ENCODE measurements at places on chromosomes 5 and 9.

- no peak for DNase-seq
Observed at GRCh38 chr5:170522211-170523141, 18.7 kb downstream of the KCNIP1 start.

DNA sequence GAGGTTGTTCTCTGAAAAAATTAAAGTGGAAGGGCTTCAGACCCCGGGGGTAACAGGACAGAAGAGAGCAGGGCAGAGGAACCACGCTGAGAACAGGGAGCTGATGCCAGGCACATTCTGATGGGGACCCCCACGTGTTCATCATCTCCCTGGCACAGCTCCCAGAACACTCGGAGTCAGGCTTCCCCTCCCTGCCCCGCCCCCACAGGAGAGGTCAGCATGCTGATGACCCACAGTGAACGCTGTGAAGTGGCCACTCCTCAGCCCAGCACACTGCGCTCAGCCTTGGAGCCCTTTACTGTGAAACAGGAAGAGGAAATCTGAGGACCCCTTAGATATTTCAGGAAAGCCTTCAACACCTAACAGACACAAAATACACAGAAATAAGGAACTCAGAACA lies 16.4 kb downstream of the RETREG1 start:
- no peak for DNase-seq

DNA sequence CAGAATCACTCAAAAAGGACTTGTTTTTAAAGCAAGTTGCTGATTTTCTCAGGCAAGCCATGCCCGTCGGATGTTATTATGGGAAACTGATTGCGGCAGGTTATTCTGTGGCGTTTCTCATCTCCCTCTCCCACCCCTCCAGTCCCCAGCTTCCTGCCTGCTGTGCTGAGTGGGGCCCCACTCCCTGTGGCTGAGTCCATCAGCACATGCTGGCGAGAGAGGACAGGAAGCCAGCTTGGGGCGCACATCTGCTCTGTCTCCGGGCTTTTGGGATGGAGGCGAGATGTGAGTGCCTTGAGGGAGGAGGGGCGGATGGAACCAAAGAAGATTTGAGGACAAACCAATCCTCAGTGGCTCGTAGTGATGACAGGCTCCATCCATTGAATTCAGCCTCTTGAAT lies 108.0 kb downstream of the DAPK1 start:
- no peak for DNase-seq

DNA sequence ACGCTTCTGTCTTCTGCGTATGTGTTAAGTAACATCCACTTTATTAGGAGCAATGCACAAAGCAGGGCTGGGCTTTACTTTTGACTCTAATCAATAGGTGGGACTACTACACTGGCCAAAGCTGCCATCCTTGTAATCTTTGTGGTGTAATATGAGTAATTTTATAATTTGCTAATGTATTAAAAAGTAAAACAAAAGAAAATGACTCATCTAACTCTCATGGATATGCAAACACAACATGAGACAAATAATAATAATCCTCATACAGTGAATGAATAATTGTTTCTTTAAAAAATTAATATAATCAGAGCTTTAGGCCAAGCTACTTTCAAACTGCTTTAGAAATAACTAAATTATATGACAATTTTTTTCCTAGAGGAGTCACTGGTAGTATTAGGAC lies 90.7 kb downstream of the NR3C1 start:
- DNase-seq, result no peak

- no peak for DNase-seq
Observed at GRCh38 chr5:10367579-10367978, 14.1 kb downstream of the MARCHF6 start.

GRCh38 chr9:70315389-70315788 lies 56.6 kb downstream of the SMC5 start:
- DNase-seq, result no peak

DNA sequence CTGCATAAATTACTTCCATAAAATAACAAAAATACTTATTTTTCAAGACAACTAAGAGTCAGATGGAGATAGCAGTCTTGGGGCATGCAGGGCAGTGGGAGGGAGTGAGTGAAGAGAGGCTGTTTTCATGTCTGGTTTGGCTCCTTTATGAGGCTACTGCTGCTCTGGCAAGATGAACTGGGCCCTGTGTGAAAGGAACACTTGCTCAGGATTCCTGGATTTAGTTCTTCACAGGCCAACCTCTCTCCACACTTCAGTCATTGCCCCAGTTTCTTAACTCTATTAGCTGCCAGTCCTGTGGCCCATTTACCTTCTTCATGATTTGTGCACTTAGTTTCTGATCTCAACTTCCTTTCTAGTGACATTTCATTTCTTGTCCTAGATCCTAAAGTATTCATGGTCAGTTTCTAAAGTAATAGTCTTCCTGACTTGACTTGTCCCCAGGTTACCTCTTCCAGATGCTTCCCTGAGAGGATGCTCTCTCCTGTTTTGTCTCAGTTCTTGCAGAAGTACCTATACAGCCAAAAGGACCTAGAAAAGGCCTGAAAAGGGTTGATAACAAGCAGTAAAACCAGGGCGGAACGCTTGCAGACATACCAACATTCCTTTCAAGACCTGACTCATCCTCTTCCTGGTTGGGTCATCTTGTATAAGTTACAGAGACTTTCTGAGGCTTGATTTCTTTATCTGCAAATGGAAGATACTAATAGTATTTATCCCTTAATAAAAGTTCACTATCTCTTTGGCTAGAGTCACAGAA lies 77.0 kb upstream of the ZFAND5 start:
- no peak for DNase-seq

GRCh38 chr5:149358294-149358651 lies 427 bp downstream of the PCYOX1L start:
- no peak for DNase-seq

DNA sequence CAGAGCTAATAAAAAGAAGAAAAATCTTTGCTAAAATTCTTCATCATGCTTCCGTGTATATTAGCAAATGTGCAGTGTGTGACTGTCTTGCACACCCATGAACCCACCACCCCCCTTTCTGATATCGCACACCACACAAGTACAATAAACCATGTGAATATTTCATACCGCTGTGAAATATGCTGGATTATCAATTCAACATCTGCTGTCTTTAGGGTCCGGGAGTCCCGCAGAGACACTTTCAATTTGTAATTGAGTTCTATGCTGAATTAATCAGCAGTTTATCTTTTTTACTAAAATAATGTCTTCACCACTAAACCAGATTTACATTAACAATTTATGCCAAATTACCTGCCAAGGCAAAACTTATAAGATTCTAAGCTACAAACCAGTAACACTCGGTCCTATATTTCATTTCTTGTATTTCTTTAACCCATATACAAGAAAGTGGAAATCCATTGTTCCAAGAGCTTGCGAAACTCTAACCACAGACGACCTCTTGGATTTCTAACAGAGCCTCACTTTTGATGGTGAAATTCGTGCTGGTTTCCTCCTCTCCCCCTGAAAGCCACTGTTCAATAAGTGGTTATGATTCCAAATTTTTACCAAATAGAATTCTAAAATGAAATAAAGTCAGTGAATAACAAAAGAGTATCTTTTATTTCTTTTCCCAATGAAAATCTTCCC lies 44.2 kb downstream of the PSMB7 start:
- no peak for DNase-seq

DNA sequence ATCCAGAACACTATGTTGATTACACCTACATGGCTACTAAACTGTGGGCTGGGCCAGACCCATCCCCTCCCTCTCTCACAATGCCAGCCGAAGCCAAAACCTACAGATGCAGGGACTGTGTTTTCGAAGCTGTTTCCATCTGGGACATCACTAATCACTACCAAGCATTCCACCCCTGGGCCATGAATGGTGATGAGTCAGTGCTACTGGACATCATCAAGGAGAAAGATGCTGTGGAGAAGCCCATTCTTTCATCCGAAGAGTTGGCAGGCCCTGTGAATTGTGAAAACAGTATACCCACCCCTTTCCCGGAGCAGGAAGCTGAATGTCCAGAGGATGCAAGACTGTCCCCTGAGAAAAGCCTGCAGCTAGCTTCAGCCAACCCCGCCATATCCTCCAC lies 65.0 kb downstream of the ZNF462 start:
- no peak for DNase-seq

DNA sequence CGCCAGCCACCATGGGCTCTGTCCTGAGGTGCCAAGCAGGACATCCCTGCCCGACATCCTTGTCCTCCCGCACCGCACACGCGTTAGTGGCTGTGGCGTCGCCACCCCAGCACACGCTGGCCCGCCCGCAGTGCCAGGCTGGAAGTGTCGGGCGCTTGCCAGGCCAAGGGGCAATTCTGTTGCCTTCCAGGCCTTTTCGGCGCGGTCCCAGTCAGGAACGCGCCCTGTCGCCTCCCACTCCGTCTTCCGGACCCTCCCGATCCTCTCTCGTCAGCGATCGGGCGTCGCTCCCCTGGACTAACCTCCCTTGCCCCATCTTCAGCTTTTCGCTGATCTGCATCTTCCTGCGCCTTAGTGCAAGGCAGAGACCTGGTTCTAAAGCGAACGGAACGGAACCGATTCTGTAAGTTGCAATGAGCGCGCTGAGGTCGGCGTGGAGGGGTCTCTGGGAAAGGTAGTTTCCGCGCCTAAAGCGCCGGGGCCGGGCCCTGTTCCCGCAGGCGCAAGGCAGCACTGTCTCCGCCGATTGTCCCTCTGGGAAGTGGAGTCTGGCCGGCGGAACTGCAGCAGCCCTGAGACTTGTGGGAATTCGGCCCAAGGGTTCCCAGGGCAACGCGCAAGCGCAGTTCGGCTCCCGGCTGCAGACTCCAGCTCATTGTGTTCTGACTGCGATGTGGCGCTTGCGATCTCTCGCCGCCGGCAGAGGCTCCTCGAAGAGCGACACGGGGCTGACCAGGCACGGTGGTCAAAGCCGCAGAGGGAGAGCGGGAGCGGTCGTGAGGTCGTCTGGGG lies at the start of gene ZNF454:
TSS of gene ZNF454 (plus strand) at position 630 of the 792 bp plus-strand sequence. CDS start 1,594 bp downstream, outside the sequence.
- DNase-seq, result no peak

DNA sequence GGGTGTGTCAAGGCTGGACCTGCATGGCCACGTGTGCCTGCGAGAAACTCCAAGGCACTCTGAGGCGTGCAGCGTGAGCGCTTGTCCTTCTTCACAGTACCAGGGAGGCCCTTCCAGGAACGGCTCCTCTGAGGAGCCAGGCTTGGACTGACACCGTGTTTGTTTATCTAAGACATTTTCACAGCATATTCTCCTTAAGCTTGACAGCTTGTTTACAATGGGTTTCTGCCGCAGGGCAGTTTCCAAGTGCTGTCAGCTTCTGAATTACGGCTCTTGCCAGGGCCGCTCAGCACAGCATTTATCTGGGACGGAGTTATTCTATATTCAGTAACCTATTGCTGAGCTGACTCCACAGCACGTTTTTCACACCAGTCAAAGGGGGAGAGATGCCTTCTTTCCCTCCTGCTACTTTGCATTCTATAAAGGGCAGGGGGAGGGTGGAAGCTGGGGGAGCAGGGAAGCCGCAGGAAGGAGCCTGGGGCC lies 98.4 kb downstream of the LMNB1 start:
- no peak for DNase-seq

DNA sequence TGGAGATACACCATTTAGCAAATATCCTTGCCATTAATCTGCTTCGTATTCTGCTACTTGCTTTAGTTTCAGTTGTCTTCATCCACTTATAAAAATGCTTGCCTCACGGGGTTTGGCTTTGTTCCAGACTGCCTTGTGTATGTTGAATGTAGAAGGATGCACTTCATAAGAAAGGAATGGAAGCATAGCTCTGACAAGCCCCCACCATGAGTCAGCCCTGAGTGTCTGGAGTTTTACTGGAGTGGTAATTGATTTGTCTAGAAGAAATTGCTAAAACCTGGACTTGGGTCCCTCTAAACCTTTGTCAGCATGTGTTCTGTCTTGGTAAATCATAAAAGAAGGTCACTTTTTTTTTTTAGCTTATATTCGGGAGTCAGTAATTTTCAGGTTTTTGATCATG lies 4.6 kb downstream of the TEX48 start:
- DNase-seq, result no peak

GRCh38 chr9:136898483-136899100 lies 12.3 kb downstream of the TRAF2 start:
- no peak for DNase-seq

DNA sequence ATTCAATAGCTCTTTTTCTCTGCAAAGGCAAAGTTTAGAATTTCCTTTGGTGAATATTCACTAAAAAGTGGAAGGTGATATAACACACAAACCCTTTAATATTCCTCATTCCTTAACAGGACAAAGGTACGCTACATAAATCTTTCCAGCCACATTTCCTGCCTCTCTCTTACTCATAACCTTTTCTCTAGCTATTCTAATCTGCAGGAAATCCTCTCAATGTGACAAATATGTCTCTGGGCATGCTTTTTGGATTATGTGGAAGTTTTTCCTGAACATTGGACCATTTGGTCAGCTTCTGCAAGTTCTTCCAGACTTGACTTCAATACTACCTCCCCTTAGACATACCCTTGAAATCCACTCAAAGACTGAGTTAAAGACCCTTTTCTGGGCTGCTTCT lies 186.3 kb upstream of the TUSC1 start:
- no peak for DNase-seq

- DNase-seq, result no peak
Observed at GRCh38 chr9:95157481-95158151, 159.9 kb downstream of the FANCC start.

GRCh38 chr9:96607971-96608370 lies 11.7 kb downstream of the CDC14B start:
- DNase-seq, result no peak

DNA sequence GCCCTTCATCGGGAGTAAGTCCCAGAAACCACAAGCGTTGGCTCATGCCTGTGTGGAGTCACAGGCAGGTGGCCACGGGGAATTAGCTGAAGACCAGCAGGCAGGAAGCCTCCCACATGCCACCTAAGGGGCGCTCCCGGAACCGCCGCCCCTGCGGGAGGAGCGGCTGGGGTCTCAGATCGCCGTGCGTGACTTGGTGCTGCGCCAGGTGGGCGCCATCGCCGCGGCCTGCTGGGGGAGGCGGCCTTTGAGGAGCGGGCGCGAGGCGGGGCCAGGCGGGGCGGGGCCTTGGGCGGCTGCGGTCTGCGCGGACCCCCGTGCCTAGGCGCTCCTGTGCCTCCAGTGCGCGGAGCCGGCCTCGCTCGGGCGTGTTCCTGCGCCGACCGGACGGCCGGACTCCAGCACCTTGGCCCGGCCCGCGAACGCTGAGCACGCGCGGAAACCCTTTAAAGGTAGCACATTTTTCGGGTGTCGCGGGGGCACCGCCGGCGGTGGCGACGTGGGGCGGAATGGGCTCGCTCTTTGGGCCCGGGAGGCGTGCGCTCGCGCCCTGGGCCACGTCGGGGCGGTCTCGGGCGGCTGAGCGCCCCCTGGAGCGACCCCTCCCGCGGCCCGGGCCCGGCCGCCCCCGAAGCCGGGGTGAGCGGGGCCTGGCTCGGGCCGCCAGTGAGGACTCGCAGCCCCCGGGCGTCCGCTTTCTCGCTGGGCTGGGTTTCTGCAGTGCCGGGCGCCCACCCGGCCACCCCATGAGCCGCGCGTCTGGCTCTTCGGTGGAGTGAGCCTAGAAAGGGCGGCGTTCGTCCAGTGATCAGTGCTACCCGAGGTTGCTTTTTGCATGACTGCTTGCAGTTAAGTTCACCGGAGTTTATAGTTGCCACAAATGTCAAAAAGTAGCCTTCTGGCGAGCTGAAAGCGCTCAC lies 24.5 kb downstream of the LECT2 start:
- DNase-seq, result no peak

All from stimulated activated CD8-positive, alpha-beta memory T cell treated with anti-CD3 and anti-CD28 coated beads, Interleukin-15, amount 100 ng/mL, for 1 hour (primary cell).